HT1080 (cell line): ENCODE measurements at places on chromosomes 6 and 20. TPM values are rescaled to one million over a fixed set of nuclear protein-coding genes. Genes with fewer than 3 reads are reported as not detected.

Gene CNKSR3
- 6.7 and 7.2 TPM in 2 replicates for total RNA-seq

Gene NR2E1
- not detected in 2 replicates for total RNA-seq

Gene ID4
- 0.55 TPM in 1 of 2 replicates, not detected in the other for total RNA-seq

Gene CALHM6
- total RNA-seq, result 0.31 TPM in 1 of 2 replicates, not detected in the other

Gene PI16
- total RNA-seq, result 0.08 TPM in 1 of 2 replicates, not detected in the other

Gene IL17F
- not detected in 2 replicates for total RNA-seq

DNA sequence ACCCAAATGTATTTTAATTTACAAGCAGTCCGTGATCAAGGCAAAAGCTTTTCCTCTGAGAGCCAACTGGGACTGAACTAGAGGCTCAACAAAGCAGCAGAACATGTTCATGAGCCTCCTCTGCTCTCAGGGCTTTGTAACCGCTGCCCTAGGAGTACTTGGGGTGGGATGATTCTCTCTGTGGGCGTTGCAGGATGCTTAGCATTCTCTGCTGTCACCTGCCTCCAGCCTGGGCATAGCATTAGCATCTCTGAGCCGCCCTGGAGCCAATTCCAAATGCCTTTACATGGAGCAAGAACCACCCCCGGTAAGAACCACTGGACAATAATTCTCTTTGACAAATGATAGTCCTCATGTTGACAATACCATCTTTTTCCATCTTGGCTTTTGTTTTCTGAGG is 237.6 kb upstream of the CDH4 start:
- no peak for DNase-seq

DNA sequence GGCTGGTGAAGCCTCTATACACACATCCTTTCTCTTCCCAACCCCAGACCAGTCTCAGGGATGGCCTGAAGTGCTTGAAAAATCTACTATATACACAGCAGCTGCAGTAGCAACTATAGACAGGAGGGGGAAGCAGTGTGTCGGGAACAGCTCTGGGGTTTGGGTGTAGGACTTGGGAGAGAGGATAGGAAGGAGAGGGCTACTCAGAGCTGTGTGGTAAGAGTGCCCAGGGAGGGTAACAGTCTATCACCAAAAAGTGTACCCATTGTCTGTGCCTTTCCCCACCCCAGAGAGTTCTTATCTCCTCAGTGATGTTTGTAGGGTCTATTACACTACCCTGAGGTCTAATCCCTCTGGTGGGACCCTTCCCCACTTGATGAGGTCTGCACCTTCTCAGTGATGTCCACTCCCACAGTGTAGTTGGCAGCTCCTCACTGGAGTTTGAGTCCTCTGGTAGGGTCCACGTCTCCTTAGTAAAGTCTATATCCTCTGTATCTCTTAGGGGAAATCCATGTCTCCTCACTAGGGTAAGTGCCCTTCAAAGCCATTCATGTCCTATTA is 1.5 kb upstream of the GGT7 start:
- peak; percentile 88 for DNase-seq

- no peak for DNase-seq
Measured at GRCh38 chr6:137780447-137781034, 86.5 kb upstream of the TNFAIP3 start.

DNA sequence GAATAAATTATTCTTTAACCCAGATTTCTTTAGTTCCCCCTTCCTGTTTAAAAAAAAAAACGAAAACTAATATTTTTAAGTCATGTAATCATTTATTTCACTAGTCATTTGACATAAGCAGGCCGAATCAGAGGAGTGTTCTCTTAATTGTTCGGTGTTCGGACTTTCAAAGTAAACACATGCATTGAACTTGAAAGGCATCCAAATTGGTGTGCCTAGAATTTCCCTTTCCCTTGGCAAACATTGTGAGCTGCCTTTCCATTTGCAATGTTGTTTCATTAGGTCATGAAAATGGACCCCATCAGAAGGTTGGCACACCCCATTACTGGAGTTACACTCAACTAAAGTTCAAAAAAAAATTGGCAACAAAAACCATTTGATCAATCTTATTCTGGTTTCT is 283.0 kb upstream of the MARCKS start:
- no peak for DNase-seq

DNA sequence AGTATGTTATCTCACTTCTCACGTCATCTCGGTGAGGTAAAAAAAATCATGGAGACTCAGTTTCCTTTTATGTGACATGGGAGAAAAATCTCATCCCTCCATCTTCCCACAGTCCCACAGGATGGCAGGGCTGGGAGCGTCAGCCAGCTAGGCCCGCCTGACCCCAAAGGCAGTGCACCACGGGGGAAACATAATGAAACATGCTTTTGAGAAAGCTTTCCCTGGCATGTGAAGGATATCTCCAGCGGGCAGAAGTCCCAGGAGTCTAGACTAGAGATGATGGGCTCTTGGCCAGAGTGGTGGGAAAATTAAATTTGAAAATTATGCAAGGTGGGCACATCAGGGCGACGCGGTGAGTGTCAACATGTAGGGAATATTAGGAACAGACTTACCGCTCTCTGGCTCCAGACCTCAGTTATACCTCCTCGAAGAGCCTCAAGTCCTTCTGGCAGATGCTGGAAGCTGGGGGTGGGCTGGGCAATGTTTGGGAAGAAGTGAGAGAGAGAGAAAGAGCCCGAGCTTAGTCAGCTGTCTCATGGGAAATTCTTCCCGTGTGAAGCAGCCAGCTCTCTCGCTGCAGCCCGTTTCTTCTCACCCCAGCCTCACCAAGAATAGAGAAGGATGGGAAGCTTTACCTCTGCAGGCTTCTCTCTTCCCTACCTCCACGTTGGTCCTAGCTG is 52.3 kb downstream of the MOCS1 start:
- no peak for DNase-seq

GRCh38 chr6:85364344-85364743 is 85.5 kb upstream of the NT5E start:
- peak; percentile 96 for DNase-seq

DNA sequence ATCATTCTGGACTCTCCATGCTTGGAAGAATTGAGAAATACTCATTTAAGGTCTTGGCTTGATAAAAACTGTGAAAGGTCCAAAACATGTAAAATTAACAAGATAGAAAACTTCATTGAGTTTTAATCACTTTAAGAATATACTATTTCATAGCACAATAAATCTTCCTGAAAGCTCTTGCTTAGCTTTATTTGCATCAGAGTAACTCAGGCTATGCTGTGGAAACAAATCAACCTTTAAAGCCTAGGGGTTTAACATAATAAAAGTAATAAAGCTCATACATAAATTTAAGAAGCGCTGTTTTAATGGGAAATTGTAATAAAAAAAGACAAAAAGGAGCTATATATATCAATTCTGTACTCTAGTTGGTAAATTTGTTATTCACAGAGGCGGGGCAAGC is 77.2 kb upstream of the PTCHD4 start:
- DNase-seq, result no peak

DNA sequence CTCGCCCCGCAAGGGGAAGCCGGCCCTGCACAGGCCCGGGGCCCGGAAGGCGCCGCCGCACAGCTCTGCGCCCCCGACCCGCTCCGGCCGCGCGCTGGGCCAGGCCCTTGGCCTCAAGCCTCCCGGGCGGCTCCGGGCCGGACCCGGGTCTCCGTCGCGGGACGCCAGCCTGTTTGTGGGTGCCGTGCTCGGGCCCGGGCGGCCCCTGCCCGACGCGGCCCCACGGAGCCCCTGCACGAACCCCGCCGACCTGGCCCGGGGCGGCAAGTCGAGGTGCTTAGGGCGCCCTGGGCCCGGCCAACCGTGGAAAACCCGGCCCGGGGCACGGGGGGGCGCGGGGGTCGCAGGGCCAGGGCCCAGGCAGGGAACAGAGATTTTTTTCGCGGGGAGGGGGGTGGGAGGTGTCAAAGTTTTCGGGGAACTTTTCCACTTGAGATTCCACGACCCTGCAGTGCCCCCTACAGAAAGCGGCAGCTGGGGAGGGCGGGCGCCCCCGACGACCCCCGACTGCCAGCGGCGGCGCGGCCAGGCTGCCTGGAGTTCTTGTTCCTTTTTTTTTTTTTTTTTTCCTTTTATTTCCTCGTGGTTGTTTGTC is 805 bp upstream of the STX16 start:
- DNase-seq, result no peak

DNA sequence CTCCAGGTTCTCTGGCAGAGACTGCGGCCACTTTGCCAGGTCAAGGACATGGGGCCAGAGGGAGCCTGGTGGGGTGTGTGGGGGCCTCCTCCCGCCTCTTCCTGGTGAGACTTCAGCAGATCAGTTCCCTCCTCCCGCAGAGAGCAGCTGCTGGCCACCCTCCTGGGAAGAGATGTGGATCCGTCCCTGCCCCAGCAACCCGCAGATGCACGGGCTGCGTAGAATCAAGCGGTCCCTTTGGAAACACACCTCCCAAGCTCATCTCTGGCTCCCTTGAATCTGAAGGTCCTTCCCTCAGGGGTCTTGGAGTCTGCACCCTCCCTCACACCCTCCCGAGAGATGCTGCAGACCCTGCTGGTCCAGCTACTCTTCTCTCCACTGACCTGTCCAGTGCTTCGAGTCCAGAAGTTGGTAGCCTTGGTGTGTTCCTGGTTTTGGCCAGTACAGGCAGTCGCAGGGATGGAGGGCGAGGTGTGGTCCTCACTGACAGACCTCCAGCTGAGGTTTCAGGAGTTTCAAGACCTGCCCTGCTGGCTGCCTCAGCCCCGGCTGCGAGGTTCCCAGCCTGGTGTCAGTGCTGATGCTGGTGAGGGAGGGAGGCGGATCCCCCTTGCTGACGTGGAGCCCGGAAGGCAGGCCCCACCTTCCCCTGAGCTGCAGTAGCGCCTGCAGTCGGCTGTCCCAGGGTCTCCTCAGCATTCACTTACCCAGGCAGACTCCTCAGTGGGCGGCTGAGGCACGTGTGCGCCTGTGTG is at the start of gene NPBWR2:
NPBWR2 (minus strand) TSS at position 585 of the 755 bp plus-strand sequence. CDS start 734 bp downstream, outside the sequence.
- no peak for DNase-seq

DNA sequence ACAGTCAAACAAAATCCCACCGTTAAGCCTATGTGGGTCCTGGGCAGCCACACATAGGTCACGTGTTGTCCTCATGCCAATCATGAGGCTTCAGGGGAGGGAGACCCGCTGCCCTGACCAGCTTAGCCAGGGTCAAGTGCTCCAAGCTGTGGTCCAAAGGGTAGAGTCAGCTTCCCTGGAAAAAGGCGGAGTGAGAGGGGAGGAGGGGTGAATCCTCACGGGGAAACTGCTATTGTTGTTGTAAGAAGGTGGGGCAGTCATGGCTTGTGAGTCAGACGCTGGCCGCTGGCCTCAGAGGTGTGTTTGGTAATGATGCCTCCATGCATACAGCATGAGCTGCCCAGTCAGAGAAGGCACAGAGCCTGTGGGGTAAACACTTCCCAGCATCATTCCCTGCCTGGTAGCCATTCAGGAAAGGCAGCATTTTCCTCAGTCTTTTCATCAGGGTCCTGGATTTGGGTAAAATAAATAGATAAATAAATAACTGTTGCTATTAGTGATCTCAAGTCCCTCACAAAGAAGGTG is 8.7 kb downstream of the CST3 start:
- peak; percentile 96 for DNase-seq

DNA sequence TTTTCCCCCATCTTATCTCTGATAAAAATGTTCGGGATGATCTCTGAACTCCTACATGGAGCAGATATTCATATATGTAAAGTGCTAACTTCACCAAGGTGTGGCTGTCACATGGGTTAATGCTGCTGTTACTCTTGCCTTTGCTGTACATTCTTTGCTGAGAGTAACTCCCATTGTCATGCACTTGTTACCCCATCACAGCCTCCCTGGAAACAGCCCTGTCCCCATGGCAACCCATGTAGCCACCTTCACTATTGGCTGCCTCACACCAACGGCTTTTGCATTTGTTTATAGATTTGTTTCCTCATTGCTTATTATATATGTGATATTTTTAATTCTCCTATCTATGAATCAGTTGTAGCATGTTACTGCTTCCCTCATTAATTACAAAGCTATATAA is 17.3 kb upstream of the IBTK start:
- DNase-seq, result no peak

- no peak for DNase-seq
Measured at GRCh38 chr6:99143108-99143861, 195.5 kb upstream of the FBXL4 start.

- DNase-seq, result no peak
Measured at GRCh38 chr6:43942616-43943015, 172.6 kb downstream of the VEGFA start.

- no peak for DNase-seq
Measured at GRCh38 chr6:160000280-160000704, 31.4 kb downstream of the IGF2R start.

GRCh38 chr6:42278131-42278853 is 60.6 kb upstream of the MRPS10 start:
- DNase-seq, result peak; percentile 35
